ENCODE measurements at places on chromosomes 3 and 15. TPM values are rescaled to one million over a fixed set of nuclear protein-coding genes. Genes with fewer than 3 reads are reported as not detected.

Gene SEMA3G
- total RNA-seq: 1.9 TPM

Gene TERC
- 454 TPM for total RNA-seq

Gene UBAP1L
- total RNA-seq: 0.88 TPM

Gene PRSS50
- 0.68 TPM for total RNA-seq

Gene IMP3
- 146 TPM for total RNA-seq

Gene KLHL6
- not detected for total RNA-seq

Gene PARP15
- 0.08 TPM for total RNA-seq

Gene SPATA12
- total RNA-seq: 0.19 TPM

Gene GP9
- not detected for total RNA-seq

Gene GOLGA6L10
- total RNA-seq: 0.16 TPM

Gene KBTBD8
- 4.3 TPM for total RNA-seq

Gene DPH3
- 27.3 TPM for total RNA-seq

Gene SEMA5B
- total RNA-seq: 0.94 TPM

Gene MYO1E
- 61.0 TPM for total RNA-seq
